CD4-positive, alpha-beta memory T cell (primary cell): ENCODE measurements at places on chromosomes 12 and 14. TPM values are rescaled to one million over a fixed set of nuclear protein-coding genes. Genes with fewer than 3 reads are reported as not detected.

Gene CHGA
- total RNA-seq = not detected

- H3K4me3 ChIP-seq = no peak overlapping the region
- DNase-seq = peak; percentile 48
- H3K4me1 ChIP-seq = peaks cover 17% of the 10 kb centered on the region
Measured at GRCh38 chr12:131511391-131511802, 199.5 kb upstream of the SFSWAP start.

Gene KRT75
- not detected for total RNA-seq

DNA sequence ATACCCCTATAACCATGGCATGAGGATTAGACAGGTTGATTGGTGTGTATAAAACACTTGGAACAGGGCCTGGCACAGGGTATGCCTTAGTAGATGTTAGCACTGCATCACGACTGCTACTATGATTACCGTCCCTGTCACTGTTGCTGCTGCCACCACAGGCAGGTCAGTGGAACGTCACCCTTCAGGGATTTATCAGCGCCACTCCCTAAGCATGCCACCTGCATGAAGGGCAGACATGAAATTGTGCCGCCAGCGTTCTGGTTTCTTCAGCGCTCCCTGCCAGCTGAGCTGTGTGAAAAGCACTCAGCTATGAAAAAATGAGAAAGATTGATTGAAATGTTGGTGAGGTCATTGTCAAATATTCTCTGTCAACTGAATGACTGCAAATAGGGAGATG is 477.0 kb downstream of the DPF3 start:
- H3K36me3 ChIP-seq = no peaks in the 10 kb centered on the region
- H3K27me3 ChIP-seq = no peaks in the 10 kb centered on the region
- no peaks in the 10 kb centered on the region for H3K4me1 ChIP-seq
- DNase-seq = no peak
- H3K27ac ChIP-seq = no peak overlapping the region

DNA sequence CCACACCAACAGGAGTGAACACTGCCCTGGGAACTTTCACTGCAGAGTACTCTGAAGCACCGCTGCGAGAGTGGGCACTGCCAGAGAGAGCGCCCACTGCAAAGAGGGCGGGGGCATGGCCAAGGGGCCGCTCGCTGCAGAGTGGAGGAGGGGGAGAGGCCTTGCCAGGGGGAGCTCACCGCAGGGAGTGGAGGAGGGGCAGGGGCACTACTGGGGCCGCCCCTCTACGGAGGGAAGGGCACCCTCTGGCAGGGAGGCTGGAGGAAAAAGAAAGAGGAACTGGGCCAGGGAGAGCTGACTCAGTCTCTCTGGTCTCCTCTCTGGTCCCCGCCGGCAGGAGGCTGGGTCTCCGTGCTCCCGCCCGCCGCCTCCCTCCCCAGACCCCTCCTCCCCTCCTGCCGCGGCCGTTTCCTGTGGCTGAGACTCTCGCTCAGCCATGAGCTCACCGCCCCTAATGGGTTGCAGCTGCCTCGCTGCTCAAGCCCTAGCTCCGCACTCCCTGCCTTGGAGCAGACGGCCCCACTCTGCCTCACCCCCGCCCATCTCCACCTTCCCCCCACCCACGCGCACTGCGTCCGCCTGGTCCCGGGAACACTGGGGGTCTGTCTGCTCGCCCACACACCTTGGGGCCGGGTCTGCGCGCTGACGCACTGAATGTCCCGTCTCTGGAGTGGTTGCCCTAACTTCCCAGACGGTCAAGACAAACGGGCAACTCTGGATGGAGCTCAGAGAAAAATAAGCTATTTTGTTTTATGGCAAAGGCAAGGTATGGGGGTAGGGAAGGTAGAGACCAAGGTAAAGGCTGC is 1.3 kb downstream of the ARHGEF40 start:
- H3K27ac ChIP-seq = peak overlapping the region; percentile 25
- no peak overlapping the region for H3K4me3 ChIP-seq
- H3K36me3 ChIP-seq = no peaks in the 10 kb centered on the region
- DNase-seq = no peak

GRCh38 chr12:14954269-14954668 is 7.1 kb downstream of the ARHGDIB start:
- H3K27me3 ChIP-seq = no peaks in the 10 kb centered on the region
- peak overlapping the region; percentile 92 for H3K27ac ChIP-seq
- peaks cover 88% of the 10 kb centered on the region for H3K4me1 ChIP-seq
- H3K36me3 ChIP-seq = peaks cover 24% of the 10 kb centered on the region
- H3K4me3 ChIP-seq = peak overlapping the region; percentile 30

Gene CSAD
- total RNA-seq = 64.2 TPM

DNA sequence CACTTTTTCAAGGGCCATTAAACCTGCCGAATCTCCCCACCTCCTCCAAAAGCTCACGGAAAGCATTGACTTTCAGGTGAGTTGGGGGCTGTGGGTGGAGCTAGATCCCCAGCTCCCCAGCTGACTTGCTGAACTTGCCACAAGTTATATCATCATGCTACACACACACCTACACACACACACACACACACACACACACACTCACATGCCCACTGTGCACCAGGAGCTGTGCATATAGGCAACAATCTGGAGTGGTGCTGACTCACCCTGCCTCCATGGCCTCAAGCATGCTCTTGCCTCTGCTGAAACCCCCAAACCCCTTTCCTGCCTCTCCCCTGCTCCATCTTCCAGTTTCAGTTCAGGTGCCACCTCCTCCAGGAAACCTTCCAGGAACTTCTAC is 26.1 kb downstream of the SERPINA3 start:
- H3K27me3 ChIP-seq = no peaks in the 10 kb centered on the region
- no peaks in the 10 kb centered on the region for H3K4me1 ChIP-seq

DNA sequence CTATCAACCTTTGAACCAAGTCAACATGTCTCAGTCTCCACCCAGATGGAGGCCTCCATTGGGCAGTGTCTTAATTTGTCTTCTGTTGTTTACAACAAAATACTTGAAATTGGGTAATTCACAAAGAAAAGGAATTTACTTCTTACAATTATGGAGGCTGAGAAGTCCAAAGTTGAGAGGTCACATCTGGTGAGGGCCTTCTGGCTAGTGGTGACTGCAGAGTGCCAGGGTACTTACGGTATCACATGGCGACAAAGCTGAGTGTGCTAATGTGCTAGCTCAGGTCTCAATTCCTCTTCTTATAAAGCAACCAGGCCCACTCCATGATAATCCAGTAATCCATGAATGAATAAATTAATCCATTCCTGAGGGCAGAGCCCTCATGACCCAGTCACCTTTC is 4.7 kb downstream of the NID2 start:
- no peaks in the 10 kb centered on the region for H3K36me3 ChIP-seq
- DNase-seq = no peak
- peaks cover 15% of the 10 kb centered on the region for H3K27me3 ChIP-seq

DNA sequence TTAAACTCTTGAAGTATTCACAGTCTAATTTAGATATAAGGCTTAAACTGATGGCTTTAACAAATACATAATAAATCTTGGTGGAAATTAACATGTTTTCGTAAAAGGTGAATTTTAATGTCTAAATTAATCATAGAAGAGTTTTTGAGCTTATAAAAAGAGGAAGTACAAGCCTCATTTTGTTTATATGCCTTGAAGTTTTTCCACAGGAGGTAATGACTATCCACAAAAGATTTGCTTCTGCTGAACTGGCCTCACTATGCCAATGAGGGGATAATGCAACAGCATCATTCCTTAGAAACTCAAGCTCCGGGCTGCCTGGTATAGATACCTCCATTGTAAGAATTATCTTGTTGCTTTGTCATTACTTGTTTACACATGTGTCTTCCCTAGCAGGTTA is 175.6 kb downstream of the DUSP6 start:
- H3K27me3 ChIP-seq = no peaks in the 10 kb centered on the region
- H3K27ac ChIP-seq = no peak overlapping the region
- H3K36me3 ChIP-seq = no peaks in the 10 kb centered on the region

- no peak overlapping the region for H3K27ac ChIP-seq
- H3K4me3 ChIP-seq = no peak overlapping the region
- no peak for DNase-seq
- no peaks in the 10 kb centered on the region for H3K36me3 ChIP-seq
- no peaks in the 10 kb centered on the region for H3K27me3 ChIP-seq
Measured at GRCh38 chr14:29454026-29454693, 473.5 kb downstream of the PRKD1 start.

DNA sequence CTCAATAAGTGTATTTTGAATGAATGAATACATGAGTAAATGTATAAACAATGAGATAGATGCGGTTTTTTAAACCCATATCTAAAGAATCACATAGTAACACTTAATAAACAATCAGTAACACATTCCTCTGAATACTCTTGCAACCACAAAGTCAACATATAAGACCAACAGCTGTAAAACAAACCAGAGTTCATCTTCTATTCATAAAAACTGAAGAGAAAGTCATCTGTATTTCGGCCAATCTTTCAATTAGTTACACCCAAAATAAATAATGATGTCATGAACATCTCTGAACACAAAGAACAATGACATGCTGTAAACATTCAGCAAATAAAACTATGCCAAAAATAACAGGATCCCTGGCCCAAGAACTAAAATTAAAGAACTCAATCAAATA is 47.2 kb downstream of the ARMH4 start:
- H3K4me1 ChIP-seq = no peaks in the 10 kb centered on the region
- H3K27ac ChIP-seq = no peak overlapping the region
- H3K27me3 ChIP-seq = no peaks in the 10 kb centered on the region
- no peak for DNase-seq
- no peak overlapping the region for H3K4me3 ChIP-seq
- H3K36me3 ChIP-seq = no peaks in the 10 kb centered on the region

Gene CELA1
- total RNA-seq = 0.73 TPM

- peaks cover 9% of the 10 kb centered on the region for H3K4me1 ChIP-seq
- H3K4me3 ChIP-seq = no peak overlapping the region
- no peak for DNase-seq
- H3K27me3 ChIP-seq = no peaks in the 10 kb centered on the region
- peaks cover 26% of the 10 kb centered on the region for H3K36me3 ChIP-seq
Measured at GRCh38 chr14:73289729-73290128, 52.4 kb downstream of the PAPLN start.

Gene TECPR2
- 9.9 TPM for total RNA-seq

GRCh38 chr14:91755570-91756295 is 23.8 kb upstream of the CATSPERB start:
- no peaks in the 10 kb centered on the region for H3K4me1 ChIP-seq
- H3K4me3 ChIP-seq = no peak overlapping the region
- H3K27me3 ChIP-seq = no peaks in the 10 kb centered on the region
- DNase-seq = no peak
- no peak overlapping the region for H3K27ac ChIP-seq

Gene GABARAPL1
- total RNA-seq = 35.3 TPM

DNA sequence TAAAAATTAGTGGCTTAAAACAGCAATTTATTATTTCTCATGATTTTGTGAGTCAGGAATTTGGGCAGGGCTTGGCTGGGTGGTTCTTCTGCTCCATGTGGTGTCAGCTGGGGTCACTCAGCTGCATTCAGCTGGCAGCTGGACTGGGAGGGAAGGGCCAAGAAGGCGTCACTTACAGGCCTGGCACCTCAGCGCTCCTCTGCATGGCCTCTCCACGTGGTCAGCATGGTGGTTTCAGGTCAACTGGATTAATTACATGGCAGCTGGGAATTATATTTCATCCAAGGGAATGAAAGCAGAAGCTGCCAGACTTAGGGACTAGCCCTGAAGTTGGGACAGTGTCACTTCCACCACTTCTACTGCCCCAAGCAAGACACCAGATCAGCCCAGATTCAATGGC is 27.5 kb upstream of the IRF2BPL start:
- no peak overlapping the region for H3K27ac ChIP-seq
- H3K4me3 ChIP-seq = no peak overlapping the region
- H3K27me3 ChIP-seq = no peaks in the 10 kb centered on the region
- H3K36me3 ChIP-seq = no peaks in the 10 kb centered on the region
- no peak for DNase-seq
- peaks cover 30% of the 10 kb centered on the region for H3K4me1 ChIP-seq

Gene SLC6A15
- not detected for total RNA-seq

DNA sequence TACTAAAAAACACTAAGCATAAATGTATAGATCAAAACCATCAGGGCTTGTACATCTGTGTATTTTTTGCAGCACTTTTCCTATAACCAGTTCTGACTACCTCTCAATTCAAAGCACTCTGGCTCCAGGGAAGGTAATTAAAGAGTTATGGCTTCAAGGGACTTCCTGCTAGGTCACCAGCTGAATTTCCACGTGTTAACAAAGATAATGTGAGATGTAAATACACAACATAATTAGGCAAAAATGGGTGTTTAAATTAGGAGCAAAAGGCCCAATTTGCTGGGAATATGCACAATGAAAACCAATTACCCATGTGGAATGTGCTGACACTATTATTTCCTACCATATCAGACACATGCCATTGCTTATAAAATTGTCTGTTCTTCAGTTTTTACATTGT is 513.4 kb upstream of the FLRT2 start:
- no peak overlapping the region for H3K4me3 ChIP-seq
- H3K27ac ChIP-seq = no peak overlapping the region
- H3K27me3 ChIP-seq = no peaks in the 10 kb centered on the region
- no peak for DNase-seq

DNA sequence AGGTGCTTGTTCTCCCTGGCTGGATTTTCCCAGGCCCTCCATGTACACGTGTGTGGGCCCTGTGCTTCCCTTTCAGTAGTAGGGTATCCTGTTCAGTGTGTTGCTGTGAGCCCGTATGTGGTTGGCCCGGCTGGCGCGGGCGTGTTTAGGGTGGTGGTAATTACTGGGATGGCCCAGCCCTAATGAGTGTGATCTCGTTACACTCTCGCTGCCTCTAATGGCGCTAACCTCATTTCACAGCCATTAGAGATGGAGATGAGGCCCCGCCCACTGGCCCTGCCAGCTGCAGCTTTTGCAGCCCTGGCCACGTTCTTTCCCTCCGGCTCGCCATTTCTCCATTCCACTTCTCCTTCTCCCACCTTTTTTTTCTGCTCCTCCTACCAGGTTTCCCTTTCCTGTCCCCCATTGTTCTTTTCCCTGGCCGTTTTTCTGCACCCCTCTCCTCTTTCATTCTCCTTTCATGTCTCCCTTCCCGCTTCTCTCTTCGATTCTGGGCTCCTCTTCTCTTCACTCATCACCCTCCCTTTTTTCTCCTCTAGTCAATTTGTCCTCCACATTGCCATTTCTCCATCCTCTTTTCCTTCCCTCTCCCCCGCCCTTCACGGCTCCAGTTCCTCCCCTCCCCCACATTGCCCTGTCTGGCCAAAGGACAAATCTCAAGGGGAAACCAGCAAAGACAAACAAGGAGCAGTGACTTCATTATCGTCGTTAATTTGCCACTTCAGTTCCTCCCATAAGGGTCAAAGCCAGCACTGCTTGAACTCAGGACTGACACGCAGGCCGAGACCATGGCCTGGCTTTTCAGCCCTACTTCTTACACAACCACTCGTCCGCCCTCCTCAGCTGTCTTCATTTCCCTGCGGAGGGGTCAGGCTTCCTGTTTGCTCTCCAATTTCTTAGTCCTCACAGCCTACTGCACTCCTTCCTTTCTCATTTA is 6.8 kb downstream of the ZFHX2 start:
- no peak overlapping the region for H3K27ac ChIP-seq
- no peaks in the 10 kb centered on the region for H3K36me3 ChIP-seq
- no peaks in the 10 kb centered on the region for H3K4me1 ChIP-seq
- H3K27me3 ChIP-seq = no peaks in the 10 kb centered on the region
- no peak for DNase-seq

DNA sequence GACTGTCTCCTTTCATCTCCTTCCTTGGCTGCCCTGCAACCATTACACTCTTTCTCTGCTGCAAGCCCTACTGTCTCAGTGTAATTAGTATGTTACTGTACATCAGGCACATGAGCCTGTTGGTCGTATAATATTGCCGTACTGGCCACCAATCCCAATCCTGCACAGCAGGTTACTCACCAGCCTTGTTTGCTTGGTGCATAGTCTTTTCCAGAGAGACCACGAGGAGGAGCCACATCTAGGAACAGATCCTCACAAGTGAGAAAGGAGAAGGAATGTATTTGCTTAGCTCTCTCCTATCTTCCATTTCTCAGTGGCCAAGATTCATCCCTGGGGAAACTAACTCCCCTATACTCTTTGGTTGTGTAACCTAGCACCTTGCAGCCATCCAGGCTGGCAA is 33.0 kb upstream of the BICDL1 start:
- H3K36me3 ChIP-seq = no peaks in the 10 kb centered on the region
- no peak overlapping the region for H3K27ac ChIP-seq
- H3K4me1 ChIP-seq = no peaks in the 10 kb centered on the region
- DNase-seq = no peak
- no peaks in the 10 kb centered on the region for H3K27me3 ChIP-seq
